Eye (tissue), 1 donor: ENCODE measurements at places on chromosomes 6 and 20.

GRCh38 chr6:131000544-131000943 lies 62.5 kb downstream of the EPB41L2 start:
- DNase-seq = no peak

- no peak for DNase-seq
Measured at GRCh38 chr6:151036869-151037680, 171.6 kb downstream of the MTHFD1L start.

GRCh38 chr20:528923-529604 lies 14.5 kb downstream of the CSNK2A1 start:
- DNase-seq = no peak

- DNase-seq = no peak
Measured at GRCh38 chr6:169827290-169827717, 75.9 kb downstream of the ERMARD start.

DNA sequence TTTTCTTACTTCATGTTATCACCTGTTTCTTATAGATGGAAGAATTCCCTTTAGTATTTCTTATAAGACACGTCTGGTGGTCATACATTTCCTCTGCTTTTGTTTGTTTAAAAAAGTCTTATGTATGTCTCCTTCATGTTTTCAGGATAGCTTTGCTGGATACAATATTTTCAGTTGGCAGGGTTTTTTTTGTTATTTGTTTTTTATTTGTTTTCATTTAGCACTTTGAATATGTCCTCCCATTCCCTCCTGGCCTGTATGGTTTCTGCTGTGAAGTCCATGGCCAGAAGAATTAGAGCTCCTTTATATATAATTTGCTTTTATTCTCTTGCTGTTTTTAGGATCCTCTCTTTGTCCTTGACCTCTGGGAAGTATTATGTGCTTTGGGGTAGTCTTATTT lies 82.7 kb upstream of the RAB32 start:
- no peak for DNase-seq

- DNase-seq = no peak
Measured at GRCh38 chr6:37077191-37077904, 71.9 kb downstream of the FGD2 start.

GRCh38 chr6:54813892-54814291 lies 32.7 kb upstream of the FAM83B start:
- no peak for DNase-seq

GRCh38 chr6:73796881-73797280 lies 100.9 kb downstream of the CD109 start:
- no peak for DNase-seq

GRCh38 chr6:143872201-143872600 lies 7.9 kb downstream of the ZC2HC1B start:
- no peak for DNase-seq
